ENCODE measurements at places on chromosomes 6 and 20. TPM values are rescaled to one million over a fixed set of nuclear protein-coding genes. Genes with fewer than 3 reads are reported as not detected.

DNA sequence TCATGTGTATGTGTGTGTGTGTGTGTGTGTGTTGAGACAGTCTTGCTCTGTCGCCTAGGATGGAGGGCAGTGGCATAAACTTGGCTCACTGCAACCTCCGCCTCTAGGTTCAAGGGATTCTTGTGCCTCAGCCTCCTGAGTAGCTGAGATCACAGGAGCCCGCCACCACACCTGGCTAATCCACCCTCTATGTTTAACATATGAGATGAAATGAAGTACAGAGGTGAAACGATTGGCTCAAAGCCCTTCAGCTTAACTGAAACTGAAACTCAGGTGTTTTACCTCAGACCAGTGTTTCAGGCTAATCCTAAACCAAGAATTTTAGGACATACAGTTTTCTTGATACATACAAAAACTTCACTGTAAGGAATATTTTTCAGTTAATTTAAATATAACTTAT is 167.3 kb downstream of the KCNQ5 start:
- DNase-seq: no peak

GRCh38 chr6:156865019-156865629 is 87.9 kb downstream of the ARID1B start:
- no peak for DNase-seq

- no peak for DNase-seq
Measured at GRCh38 chr6:134727081-134727480, 222.8 kb downstream of the ALDH8A1 start.

DNA sequence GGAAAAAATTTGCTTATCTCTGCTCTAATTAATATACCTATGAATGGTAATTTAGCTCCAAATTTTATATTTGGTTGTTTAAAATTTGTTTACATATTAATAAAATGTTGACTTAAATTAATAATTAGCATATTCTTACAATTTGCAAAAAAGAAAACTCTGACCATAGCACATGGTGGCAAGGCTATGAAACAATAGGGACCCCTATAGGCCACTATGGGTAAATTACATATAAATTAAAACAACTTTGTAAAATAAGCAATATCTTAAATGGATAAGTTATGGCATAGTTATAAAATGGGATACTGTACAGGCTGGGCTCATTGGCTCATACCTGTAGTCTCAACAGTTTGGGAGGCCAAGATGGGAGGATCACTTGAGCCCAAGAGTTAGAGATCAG is 76.0 kb downstream of the MKKS start:
- no peak for DNase-seq

GRCh38 chr6:5025911-5026819 is 22.3 kb upstream of the RPP40 start:
- no peak for DNase-seq

DNA sequence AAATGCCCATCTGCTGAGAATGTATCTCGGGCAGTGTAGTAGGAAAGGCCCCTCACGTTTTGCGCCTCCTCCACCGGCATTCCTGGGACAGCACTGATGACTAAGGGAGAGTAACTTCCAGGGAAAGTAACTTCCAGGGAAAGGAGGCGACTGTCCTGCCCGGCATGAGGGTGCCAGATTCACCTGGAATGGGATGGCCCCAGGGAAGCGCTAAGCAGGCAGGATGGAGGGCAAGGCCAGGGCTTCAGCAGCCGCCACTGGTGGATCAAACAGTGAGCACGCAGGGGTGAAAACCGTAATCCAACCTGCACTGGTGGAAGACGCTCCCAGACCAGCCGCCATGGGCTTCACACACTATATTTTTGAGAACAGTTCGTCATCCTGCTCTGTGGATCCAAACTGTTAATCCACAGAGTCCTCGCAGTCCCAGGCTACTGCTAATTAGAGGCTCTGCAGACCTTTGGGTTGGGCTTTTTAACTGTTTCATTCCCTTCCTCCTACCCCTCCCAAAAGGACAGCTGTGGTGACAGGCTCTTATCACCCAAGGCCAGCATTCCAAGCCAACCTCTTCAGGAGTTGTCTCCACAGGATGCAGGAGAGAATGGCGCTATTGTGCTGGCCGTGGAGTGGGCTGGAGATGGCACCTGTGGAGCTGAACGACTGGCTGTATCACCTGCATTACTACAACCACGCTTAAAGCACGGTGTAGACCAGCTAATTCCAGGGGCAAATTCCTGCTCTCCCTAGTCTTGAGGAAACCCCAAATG is 178.9 kb downstream of the DLL1 start:
- no peak for DNase-seq

- no peak for DNase-seq
Measured at GRCh38 chr6:37919417-37920157, 100.1 kb downstream of the ZFAND3 start.

DNA sequence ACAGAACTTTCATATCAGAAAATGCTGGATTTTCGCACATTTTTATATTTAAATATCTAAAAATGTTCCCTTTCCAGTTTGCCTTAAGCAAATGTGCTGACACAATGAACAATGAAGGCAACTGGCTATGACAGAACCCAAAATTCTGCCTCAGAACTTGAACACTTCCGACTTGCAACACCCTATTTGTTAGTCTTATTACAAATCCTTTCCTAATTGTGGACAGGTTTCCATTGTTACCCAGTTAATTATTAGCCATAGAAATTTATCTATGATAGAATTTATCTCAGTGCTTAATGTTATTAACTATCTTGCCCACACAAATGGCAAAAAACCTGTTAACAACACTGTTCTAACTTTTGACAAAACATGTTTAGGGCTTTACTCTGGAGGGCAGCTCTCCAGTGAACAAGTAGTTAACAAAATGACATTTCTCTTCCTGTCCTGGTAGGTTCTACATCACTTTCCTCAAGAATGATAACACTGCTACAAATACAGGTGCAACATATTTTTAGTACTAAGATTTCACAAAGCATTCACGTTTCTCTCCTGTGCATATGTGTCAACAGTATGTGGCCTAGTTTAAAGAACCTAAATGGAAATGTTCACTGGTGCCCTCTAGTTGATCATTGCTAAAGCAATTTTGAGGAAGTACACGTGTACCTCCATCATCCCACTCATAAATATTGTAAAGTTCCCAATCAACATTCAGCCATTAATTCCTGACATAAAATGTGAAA is 58.4 kb downstream of the HIVEP2 start:
- no peak for DNase-seq

GRCh38 chr6:51619042-51619799 is 468.2 kb downstream of the PKHD1 start:
- no peak for DNase-seq

GRCh38 chr6:81998432-81998831 is 246.0 kb upstream of the TENT5A start:
- DNase-seq: no peak

DNA sequence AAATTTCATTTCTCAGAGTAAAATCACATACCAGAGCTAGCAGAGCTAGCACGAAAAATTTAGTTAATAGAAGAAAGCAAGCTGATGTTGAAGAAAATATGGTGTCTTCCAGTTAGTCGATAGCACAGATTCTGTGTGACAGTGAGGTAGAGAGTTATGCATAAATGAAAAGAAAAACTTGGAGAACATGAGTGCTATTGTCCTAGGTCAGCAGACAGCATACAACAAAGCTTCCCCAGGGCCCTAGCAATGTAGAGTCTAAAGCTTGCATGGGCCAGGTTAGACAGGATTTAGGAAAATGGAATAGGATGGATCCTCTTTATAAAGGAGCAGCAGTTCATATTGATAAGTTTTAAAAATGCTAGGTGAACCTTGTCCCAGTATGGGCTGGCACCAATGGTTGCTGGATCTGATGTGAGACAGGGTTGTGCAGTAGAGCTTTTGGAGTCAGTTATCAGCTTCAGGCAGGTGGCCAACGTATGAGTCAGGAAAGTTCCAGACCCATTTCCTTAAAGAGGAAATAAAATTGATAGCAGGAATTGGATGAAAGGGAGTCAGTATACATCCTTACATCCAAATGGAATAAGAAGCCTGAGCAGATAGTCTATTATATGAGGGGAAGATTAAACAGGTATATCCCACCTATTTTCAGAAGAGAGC is 277.2 kb downstream of the FRK start:
- DNase-seq: no peak

The WFDC5 gene
- total RNA-seq: not detected

All from activated T-helper 2 cell treated with anti-CD3 and anti-CD28 coated beads, Interferon-gamma antibody, Interleukin-2, Interleukin-4, amounts not matched to agents 10 μg/mL and 5 μg/mL and 100 μg/mL, durations not matched to agents 14 hours and 24 hours and 36 hours (primary cell).